AML-193 (cell line): ENCODE measurements at places on chromosomes 5 and 9.
A peak's percentile ranks its signal among the peaks of the same experiment; 100 is the strongest.

DNA sequence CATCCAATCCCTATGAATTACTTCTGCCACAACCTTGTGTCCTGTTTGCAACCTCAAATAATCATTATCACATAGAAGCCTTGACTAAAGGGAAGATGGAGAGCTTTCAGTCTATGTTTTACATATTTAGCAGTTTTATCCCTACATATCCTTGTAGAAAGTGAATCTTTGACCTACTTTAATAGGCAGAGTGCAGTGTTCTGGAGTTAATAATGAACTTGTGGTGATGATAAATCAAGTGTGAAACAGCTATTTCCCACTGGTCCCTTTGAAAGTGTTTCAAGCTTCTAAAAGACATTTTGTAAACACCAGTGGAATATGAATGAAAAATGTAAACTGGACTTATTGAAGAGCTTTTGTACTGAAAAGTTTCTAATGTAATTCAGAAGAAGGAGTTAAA is 406.7 kb downstream of the GABRG2 start:
- no peak for DNase-seq

DNA sequence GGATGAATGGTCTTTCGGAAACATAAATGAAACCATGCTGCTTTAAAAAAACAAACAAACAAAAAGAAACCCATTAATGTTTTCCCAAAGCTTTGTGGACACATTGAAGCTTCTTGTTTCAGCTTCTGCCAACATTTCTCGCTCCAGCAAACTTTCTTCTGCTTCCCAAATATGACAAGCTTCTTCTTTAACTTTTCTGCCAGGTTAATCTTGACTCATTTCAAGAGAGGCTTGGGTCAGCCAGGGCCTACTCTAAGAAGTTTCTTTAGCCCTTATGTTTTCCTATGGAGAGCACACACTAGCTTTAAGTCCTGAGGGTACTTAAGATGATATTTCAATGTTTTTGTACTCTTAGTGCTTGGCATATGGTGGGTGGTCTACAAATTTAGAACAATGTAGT is 6.1 kb downstream of the ANXA1 start:
- no peak for DNase-seq

DNA sequence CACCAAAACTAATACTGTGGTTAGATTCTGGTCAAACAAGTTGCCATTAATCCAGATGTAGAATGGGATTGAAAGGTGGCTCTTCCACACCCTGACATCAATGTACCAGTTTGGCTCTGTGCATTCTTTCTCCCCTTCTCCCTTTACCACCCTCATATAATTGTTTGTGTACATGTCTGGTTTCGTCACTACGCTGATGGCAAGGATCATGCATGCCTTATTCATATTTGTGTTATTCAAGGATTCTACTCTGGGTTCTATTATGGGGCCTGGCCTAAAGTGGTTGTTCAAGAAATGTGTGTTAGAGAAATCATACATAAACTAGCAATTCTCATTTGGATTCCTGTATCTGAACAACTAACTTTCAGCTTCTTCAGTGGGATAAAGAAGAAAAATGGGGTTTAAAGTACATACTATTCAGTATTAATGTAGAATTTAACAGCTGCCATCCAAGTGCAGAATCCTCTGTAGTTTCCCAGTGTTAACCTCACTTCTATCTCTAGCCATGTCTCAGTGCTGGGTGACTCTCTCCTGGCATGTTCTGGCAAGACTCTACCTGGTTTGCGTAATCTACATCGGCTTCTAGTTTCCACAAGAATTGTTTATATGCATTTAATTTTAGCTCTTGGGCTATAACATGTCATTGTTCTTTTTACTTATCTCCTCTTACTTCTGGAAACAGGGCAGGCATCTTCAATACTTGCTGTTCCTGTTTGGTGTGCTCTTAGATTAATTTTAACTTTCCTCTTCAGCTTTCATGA is 27.9 kb upstream of the CDKN2B start:
- DNase-seq, result no peak

DNA sequence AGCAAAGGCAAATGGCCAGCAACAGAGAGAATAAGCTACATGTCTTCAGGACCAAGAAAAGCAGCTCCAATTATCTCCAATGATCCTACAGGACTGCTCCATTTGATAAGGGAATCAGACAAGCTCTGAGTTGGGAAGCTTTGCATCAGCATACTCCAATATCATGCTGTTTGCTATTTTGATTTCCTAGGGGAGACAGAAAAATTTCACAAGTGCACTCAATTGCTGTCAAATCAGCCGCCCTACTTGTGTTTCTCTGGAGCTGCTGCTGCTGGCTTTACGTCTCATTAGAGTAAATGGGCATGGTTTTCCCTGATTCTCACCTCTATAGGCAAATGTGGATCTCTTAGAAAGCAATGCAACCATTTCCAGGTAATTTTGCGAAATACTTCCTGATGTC is 201.7 kb downstream of the PRELID2 start:
- no peak for DNase-seq

- no peak for DNase-seq
Measured at GRCh38 chr9:123536455-123536868, 180.5 kb downstream of the CRB2 start.

DNA sequence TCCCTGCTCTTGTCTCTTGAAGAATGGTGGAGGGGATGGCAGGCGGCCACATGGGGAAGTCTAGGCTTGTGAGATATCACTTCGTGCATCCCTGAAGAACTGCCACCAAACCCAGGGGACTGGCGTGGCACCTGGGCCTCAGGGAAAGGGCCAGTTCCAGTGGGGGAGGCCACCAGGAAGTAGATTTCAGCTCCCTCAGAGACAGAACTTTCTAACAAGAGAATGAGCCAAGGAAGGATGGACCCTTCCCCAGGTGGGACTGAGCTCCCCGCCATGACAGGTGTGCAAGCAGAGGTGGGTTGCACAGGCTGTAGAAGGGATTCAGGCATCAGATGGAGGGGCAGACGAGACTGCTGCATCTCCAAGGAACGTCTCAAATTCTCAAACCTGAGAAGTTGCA is 193.9 kb downstream of the GABBR2 start:
- DNase-seq, result no peak

DNA sequence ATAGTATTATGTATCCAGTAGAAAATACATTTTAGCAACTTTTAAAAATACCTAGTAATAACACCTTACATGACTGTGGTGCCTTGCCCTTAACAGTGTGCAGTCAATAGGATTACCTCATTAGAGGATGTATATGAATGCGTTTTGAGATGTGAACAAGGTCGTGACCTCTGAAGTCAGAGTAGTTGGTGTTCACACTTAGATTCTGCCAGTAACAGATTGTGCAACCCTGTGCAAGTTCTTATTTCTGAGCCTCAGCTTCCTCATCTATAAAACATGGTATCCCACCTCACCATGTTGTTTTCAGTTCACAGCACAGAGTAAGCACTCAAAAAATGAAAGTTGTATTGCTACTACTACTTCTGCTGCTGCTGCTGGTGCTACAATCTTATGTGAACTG is 347.3 kb downstream of the KDM4C start:
- DNase-seq, result peak; percentile 36
